ENCODE measurements at places on chromosomes 6 and 20. TPM values are rescaled to one million over a fixed set of nuclear protein-coding genes. Genes with fewer than 3 reads are reported as not detected.

GRCh38 chr20:61628480-61628879 is 376.4 kb downstream of the CDH4 start:
- ATAC-seq, result no peak

BHLHE23 gene
- not detected for total RNA-seq

DNA sequence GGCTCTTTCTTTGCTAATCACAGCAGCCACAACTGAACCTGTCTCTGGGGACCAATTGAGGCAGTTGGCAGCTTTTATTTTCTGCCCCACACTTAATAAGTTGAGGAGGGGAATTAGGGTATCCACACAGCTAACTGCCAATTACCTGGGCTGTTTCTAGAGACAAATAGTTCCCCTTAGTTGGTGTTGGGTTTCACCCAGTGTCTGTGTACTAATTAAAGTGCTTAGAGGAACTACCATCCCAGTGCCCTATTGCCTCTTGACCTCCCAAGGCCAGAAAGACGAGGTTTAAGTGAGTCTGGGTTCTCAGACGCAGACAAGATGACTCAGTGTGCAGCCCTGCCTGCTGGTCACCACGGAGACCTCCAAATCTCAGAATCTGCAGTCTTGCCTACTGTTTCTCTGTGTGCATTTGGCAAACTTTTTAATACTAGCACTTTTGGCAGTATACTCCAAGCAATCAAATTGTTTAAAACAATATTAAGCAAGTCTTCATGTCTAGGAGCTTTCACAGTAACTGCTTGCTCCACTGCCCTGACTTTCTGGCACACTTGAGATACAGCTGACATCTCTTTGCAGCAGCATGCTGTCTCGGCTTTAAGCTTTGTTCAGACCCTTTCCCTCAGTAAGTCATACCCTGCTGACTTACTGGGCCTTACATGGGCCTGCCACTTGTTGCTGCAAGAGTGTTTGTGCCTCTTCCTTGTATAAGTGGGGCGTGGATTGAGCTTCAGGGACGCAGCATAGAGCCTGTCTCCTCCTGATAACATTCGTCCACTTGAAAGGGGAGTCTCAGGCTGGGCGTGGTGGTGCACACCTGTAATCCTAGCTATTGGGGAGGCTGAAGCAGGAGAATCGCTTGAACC is 31.9 kb downstream of the STK35 start:
- ATAC-seq, result no peak

GRCh38 chr6:168785720-168786511 is 344.9 kb downstream of the SMOC2 start:
- no peak for ATAC-seq

ASIP gene
- total RNA-seq, result not detected

DNA sequence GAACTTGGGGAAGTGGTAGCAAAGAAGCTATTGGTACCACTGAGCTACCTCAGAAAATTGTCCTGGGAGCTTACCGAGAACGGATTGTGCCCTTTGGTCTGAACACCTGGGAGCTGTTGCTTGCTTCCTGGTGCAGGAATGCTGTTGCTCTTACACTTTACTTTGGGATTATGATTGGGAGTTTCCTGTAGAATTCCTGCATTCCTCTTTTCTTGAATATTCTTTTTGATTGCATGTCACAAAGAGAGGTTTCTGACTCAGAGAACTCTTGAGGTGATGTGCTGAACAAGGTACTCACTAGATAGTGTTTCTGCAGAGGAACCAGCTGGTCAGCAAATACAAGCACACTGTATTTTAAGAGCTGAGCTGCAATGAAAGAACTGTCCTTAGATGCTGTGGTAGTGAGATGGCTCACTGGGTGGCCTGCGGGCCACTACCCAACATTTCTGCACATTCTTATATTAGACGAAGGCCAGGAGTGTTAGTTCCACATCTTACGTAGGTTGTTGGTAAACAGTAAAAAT is 35.0 kb downstream of the LRRC1 start:
- ATAC-seq, result no peak

MAFB gene
- not detected for total RNA-seq

DNA sequence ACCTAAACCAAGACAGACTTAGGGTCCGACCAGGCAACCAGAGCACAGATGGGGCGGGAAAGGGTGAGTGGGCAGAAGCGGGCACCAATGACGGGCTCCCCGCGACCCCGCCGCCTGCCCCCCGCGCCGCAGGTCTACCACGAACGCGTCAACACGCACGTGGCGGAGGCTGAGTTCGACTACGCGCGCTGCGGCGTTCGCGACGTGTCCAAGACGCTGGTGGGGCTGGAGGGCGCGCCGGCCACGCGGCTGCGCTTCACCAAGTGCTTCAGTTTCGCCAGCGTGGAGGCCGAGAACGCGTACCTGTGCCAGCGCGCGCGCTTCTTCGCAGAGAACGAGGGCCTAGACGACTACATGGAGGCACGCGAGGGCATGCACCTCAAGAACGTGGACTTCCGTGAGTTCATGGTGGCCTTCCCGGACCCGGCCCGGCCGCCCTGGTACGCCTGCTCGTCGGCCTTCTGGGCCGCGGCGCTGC is 5.1 kb downstream of the TMEM151B start:
- ATAC-seq, result no peak

DNA sequence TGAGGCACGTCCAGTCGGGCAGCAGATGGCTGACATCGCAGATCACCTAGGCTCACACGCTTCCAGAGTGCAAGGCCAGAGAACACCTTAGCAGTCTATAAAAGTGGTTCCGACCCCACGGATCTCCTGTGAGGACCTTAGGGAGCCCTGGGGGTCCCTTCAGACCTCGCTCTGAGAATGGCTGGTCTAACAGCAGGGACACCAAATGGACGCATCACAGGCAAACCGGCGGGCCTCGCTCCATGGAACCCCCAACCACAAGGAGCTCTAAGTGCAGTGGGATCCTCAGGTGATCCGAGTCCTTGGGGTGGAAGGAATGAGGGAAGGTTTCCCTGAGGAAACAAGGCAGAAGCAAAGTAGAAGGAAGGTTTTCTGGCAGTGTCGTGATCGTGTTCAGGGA is 135.4 kb downstream of the SMOC2 start:
- no peak for ATAC-seq

DNA sequence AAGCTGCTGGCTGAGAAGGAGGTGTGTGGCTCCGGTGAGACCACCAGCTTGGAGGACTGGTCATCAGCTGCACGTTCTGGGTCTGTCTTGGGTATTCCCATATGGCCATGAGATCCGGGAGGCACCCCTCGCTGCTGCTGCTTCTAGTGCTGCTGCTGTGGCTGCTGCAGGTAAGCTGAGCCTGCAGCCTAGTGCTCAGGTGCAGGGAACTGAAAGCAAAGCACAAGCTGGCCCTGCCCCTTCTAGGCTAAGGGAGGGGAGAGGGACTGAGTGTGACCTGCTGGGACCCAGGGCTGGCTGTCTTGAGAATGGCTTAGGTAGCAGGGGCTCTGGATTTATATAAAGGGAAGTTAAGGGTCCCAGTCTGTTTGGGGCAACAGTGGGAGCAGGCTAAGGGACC is 403 bp downstream of the CDH26 start:
- no peak for ATAC-seq

DNA sequence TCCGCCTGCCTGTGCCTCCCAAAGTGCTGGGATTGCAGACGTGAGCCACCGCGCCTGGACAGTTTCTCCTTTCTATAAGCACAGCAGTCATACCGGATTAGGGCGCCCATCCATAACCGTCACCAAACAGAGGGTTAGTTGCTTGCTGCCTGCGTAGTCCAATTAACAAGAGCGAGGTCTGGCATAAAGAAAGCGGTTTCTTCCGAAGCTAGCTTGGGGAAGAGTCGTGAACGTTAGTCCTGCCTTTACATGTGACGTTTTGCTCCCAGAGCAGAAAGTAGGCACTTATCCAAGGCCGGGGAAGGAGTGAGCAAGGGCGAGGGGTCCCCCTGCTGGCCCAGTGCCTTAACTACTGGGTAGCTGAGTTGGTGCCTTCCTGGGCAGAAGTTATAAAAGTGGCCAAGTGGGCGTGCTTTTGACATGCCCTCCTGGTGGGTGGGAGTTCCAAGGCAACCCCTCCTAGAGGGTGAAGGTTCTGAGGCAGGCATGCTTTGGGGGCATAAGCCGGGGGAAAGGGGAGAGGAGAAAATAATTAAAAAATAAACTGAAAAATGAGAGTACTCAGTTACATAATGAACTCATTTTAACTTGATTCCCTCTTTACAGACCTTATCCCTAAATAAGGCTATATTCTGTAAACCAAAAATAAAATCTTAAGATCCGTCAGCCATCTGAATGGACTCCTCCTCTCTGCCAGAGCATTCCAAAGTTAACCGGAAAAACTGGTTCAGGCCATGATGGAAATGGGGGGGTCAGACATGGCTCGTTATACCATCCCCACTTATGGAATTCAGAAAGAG is 88.0 kb downstream of the FAM217A start:
- peak; percentile 92 for ATAC-seq

EIF2S2 gene
- 64.0 TPM for total RNA-seq

GRCh38 chr20:49286689-49287551 is 9.1 kb upstream of the ZNFX1 start:
- ATAC-seq, result no peak

GRCh38 chr6:34538581-34538980 is 17.5 kb downstream of the SPDEF start:
- no peak for ATAC-seq

GRCh38 chr6:84329077-84329476 is 101.6 kb upstream of the CEP162 start:
- ATAC-seq, result no peak

IMPG1 gene
- total RNA-seq, result not detected

TEAD3 gene
- 0.80 TPM for total RNA-seq

DNA sequence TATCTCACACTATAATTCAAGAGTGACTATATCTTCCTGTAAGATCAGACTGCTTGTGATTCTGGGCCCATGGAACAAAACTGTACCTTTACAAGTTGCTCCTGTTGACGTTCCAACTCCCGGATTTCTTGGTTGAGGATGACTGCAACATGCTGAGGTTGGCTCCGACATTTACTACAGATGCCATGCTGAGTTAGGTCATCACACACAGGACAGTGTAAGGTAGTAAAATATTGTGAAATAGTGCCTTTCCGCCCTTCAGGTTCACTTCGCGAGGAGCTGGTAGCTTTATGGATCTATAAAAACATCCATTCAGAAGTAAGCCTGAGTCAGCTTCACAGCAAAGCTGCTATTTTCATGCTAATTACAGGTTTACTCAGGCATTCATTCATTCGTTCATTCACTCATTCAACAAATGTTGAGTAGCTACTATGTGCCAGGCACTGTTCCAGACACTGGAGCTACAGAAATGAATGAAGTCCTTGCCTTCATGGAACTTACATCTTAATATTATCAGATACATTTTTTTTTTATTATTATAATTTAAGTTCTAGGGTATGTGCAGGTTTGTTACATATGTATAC is 175.7 kb downstream of the REV3L start:
- ATAC-seq, result no peak

- no peak for ATAC-seq
These were observed 280.7 kb downstream of the TAF4 start for GRCh38 chr20:61784801-61785566.

CST4 gene
- total RNA-seq, result not detected

TBC1D7 gene
- total RNA-seq, result 16.2 TPM

BAG2 gene
- 5.6 TPM for total RNA-seq

TINAG gene
- total RNA-seq, result not detected

GRCh38 chr6:40148882-40149573 is 214.8 kb upstream of the MOCS1 start:
- no peak for ATAC-seq

GRCh38 chr6:136092897-136093296 is 157.2 kb downstream of the MTFR2 start:
- no peak for ATAC-seq

CLPSL1 gene
- total RNA-seq, result not detected

ELMO2 gene
- 57.2 TPM for total RNA-seq

EEF1A2 gene
- 10.9 TPM for total RNA-seq

MUC21 gene
- total RNA-seq, result not detected

DNA sequence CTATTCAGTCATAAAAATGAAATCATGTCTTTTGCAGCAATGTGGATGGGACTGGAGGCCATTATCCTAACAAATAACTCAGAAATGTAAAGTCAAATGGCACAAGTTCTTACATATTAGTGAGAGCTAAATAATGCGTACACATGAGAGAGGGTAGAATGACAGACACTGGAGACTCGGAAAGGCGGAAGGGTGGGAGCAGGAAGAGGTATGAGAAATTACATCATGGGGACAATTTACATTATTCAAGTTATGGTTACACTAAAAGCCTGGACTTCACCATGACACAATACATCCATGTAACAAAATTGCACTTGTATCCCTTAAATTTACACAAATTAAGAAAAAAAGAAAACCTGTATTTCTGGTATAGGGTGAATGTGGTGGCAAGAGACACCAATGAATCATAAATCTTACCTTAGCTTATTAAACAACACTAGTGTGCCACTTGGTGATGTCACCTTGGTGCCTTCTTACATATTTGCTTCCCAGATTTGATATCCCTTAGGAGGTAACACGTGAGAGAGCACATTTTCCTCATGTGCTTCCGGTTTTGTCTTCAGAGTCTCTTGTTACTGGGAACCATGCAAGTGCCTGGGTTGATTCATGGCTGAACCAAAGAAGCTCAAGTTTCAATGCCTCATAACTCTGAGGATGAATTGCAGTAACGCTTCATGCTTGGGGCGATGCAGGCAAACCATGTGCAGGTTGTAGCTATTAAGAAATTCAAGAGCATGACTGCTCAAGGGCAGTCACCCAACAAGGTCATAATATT is 84.6 kb downstream of the DCDC2 start:
- ATAC-seq, result no peak

HCRTR2 gene
- not detected for total RNA-seq

GRCh38 chr6:86682297-86682696 is 255.0 kb upstream of the HTR1E start:
- no peak for ATAC-seq

GRCh38 chr6:39391182-39391581 is 68.7 kb upstream of the KCNK16 start:
- no peak for ATAC-seq

ARFGEF3 gene
- total RNA-seq, result 3.6 TPM

DNA sequence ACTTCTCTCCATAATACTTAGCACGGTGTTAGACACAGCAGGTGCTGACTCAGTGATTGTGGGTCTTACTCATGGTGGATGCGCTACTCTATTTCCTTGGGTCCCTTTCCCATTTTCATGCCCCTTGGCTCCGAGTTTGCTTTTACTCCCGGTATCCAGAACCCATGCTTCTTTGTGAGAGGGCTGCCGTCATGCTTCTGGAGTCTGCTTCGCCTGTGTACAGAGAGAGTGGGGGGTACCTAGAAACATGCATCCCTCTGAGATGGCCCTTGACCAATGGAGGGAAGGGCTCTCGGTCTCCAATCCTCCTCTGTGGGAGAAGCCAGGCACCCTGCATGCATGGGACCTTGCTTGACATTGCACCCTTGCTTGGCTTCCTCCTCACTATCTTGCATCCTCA is 160.4 kb downstream of the NRN1 start:
- ATAC-seq, result no peak

DNA sequence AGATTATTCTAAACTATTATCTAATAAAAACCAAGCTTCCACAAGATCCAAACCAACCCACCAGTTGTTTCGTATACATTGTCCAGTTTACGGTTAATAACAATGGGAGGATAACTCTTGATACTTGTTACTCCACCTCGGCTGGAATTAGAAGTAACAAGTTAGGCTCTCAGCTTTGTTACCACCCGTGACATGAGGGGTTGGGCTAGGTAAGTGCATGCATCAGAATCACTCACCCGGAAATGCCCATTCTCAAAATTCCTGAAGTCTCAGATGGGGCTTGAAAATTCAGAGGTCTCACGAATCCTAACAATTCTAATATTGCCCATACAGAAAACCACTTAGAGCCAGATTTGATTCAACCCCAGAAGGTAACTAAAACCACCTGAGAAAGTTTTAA is 27.0 kb upstream of the SERPINB1 start:
- ATAC-seq, result peak; percentile 13

- peak; percentile 71 for ATAC-seq
These were observed at the start of gene HLA-DOB for GRCh38 chr6:32816746-32817204. HLA-DOB (minus strand) TSS chr6:32817002; CDS start chr6:32816951, 51 bp downstream.

- no peak for ATAC-seq
These were observed 214.6 kb upstream of the CNR1 start for GRCh38 chr6:88380618-88381288.

All from activated T-helper 17 cell treated with anti-CD3 and anti-CD28 coated beads, Interleukin-2, amount 50 U/mL, for 72 hours (primary cell).